Sciatic nerve (tissue), 2 donors: ENCODE measurements at places on chromosomes 2 and 18.
A peak's percentile ranks its signal among the peaks of the same experiment; 100 is the strongest.

DNA sequence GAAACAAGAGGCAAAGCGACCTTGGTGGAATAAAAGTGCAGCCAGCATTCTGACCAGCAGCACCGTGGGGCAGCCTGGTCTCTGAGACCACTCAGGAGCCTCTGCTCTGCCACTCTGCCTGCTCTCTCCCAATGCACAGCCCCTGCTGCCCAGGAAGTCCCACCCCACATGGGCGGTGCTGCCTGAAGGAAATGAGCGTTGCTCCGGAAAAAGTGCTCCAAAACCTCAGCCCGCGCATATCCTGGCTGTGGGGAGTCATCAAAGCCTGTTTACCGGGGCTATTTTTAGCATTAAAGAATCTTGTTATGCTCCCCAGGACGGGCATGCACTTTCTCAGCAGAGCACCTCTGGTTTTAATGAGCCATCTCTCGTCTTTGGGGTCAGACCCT lies 54.5 kb downstream of the EPAS1 start:
- DNase-seq = no peak

- DNase-seq = no peak
Observed at GRCh38 chr2:238146884-238147544, 8.5 kb downstream of the KLHL30 start.

DNA sequence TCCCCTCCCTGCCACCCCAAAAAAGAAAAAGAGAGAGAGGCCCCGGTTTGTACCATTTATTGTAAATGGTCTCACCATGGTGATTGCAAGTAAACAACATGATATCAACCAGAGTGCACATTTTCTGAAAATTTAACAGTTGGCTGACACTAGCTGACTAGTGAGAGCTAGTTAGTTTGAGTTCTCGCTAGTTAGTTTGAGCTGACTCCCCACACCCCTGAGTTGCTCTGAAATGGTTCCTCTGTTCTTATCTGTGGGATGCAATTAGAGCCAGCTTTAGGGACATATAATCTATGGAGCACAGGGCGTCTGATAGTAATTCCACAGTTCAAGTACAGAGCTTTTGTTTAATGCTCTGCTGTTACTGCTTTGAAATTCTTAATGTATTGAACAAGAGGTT lies 13.1 kb downstream of the CASP10 start:
- DNase-seq = no peak

GRCh38 chr18:12998332-12999060 lies 7.3 kb downstream of the CEP192 start:
- no peak for DNase-seq

DNA sequence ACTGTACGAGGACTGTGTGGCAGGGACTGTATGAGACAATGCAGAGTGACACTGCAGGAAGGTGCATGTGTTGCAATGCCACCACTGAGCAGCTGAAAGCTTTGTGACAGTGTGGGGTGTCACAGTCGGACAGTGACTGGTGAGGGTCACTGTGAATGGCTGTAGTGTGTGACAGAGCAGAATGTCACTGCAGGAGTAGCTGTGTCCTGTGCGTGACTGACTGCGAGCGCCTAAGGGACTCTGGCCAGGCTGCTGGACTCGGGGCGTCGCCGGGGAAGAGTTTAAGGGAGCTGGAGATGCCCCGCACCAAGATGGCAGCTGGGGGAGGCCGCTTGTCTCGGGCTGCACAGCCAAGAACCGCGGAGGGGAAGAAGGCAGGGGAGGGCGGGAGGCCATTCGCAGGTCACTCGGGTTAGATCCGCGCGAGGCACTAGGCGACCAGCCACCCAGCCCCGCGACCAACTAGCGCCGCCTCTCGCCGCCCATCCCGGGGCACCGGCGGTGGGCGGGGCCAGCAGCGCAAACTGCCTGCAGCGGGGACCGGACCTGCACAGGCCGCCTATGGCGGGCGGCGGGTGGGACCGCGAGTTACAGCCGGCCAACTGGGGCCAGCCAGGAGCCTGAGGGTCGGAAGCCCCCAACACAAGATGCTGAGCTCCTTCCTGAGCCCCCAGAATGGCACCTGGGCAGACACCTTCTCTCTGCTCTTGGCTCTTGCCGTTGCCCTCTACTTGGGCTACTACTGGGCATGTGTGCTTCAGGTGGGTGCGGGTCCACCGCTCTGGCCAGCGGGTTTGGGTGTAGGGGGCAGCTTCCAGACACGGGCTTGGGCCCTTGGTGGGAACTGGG lies at the start of gene ABHD1:
ABHD1 (plus strand) TSS at position 514 of the 849 bp plus-strand sequence; CDS start at position 648, 134 bp downstream.
- peak; percentile 81 for DNase-seq

GRCh38 chr2:240197462-240198139 lies 57.1 kb upstream of the OTOS start:
- DNase-seq = no peak

GRCh38 chr18:7870855-7871254 lies 303.7 kb downstream of the PTPRM start:
- DNase-seq = no peak

DNA sequence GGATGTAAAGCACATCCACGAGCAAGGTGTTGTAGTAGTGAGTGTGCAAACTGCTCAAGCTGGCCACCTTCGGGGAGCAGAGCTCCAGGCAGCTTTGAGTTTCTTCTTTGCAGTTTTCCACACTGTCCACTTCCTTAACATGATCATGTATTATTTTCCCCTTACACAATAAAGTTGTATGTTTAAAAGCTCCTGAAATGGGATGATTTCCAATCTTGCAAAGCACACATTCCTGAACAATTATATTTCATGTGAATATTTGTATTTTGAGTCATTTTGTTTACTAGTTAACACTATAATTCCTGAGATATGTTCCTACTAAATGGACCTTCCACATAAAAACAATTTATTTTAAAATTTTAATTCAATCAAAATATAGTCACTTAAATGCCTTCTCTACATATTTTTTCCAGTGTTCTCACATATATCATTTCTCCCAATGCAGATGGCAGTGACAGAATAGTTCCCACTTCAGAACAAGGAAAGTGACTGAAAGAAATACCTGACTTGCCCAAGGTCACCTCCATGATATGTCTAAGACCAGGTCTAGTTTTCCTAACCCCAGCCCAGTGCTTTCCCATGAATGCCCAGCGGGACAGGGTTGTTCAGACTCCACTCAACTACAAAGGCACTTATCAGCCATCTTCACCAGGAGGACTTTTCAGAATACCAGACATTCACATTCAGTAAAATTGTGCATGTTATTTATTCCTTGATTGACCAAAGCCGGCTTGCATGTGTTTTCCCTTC lies 5.5 kb downstream of the CYB5A start:
- DNase-seq = no peak
